Stomach (tissue), 19 donors: ENCODE measurements at places on chromosomes 4 and X. TPM values are rescaled to one million over a fixed set of nuclear protein-coding genes. Genes with fewer than 3 reads are reported as not detected.

Gene SUPT20HL2
- total RNA-seq = not detected

Gene SLC4A4
- total RNA-seq = 56.2 TPM

DNA sequence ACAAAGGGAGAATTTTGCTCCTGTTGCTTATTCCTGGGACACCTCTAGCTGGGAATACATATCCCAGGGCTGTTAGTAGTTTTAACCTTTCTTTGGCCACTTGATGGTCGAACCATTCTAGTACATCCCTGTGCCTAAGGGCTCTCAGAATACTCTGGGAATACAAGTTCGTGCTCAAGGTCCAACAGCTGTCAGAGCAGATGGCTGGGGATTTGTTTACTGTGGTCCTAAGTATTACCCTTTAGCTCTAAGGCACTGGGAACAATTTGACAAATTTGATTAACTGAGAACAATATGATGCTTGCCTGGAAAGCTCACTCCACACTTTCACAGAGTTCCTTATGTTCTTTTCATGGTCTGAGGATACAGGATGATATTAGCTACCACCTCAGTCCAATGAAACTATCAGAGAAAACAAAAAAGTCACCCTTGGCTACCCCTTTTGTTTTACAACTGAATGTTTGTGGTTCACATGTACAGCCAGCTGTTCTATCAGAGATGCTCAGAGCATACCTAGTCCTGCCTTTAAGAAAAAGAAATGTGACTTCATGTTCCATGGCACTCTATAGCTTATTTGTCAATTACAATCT is 47.4 kb upstream of the PHOX2B start:
- no peak for DNase-seq

- no peak for DNase-seq
Measured at GRCh38 chr4:188432328-188432727, 293.1 kb downstream of the TRIML1 start.

DNA sequence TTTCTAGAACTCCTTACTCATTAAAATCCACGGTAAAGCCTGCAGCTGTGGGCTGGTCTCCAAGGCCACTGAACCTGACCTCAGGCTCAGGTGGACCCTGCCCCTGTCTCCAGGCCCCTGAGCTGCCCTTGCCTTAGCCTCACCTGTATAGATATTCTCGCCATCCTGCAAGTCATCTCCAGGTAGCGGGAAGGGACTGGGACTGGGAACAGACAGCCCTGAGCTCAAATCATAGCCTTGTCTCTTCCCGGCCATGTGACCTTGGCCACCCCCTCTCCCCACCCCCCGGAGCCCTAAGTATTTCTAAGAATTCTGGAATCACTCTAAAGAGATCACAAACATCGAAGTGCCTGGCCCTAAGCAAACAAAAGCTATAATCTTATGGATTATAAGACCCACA is 17.7 kb downstream of the ABLIM2 start:
- DNase-seq = no peak
